GM20000 (cell line): ENCODE measurements at places on chromosomes 11 and 22.

- no peak for DNase-seq
Observed at GRCh38 chr11:46322759-46323158, 24.5 kb upstream of the DGKZ start.

DNA sequence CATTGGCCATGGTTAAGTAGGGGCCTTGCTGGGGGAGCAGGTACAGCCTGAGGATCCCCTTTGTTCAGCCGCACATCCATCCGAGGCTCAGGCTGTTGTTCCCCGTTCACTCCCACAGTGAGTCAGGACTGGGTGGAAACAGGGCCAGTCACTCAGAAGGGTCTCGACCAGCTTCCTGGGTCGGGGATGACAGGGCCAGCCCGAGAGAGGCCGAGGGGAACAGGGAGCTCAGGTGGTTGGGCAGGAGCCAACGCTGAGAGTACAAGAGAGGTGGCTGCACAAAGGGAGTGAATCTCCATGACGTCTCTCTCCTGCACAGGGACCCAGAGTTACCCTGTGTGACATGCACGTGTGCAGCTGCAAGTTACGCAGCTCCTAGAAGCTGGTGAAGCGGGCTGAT is 97.2 kb upstream of the SHANK2 start:
- no peak for DNase-seq

DNA sequence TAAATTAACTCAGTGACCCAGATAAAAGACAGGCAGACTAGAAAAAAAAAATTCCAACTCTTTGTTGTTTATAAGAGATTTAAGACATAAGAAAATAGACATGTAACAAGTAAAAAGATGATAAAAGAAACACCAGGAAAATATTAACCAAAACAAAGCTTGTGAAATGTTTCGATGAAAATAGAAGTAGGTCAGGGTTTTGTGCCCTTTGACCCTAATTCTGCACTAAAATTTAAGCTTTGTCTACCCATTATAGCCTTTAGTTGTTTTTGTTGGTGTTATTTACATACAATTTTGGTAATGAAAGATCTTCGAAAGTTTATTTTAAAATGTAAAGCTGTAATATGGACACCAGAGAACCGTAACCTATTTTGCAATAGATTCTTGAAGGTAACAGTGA is 75.7 kb downstream of the LRRC4C start:
- no peak for DNase-seq

GRCh38 chr11:128711890-128712289 is 18.0 kb downstream of the FLI1 start:
- no peak for DNase-seq

- no peak for DNase-seq
Observed at GRCh38 chr11:96228910-96229309, 114.1 kb downstream of the MAML2 start.

DNA sequence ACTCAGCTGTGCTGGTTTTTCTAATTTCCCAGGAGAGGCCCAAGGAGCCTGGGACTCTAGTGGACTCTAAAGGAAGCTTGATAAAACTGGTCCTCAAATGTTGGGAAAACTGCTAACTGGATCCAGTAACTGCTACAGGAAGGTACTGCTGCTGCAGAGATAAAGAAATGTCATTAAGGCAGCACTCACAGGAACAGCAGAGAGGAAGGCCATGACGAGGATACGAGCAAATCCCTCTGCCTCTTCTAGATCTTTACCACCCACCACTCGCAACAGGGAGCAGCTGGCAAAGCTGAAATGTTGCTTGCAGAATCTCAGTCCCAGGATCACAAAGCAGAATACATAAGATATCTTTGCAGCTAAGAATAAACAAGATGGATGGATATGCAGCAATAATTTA is 23.5 kb downstream of the TTC28 start:
- DNase-seq = no peak

- peak; percentile 61 for DNase-seq
Observed at GRCh38 chr11:125494974-125495725, 915 bp downstream of the FEZ1 start.

- no peak for DNase-seq
Observed at GRCh38 chr11:30186748-30187147, 44.1 kb upstream of the FSHB start.

- DNase-seq = no peak
Observed at GRCh38 chr22:24303007-24303406, 32.4 kb downstream of the SPECC1L start.

DNA sequence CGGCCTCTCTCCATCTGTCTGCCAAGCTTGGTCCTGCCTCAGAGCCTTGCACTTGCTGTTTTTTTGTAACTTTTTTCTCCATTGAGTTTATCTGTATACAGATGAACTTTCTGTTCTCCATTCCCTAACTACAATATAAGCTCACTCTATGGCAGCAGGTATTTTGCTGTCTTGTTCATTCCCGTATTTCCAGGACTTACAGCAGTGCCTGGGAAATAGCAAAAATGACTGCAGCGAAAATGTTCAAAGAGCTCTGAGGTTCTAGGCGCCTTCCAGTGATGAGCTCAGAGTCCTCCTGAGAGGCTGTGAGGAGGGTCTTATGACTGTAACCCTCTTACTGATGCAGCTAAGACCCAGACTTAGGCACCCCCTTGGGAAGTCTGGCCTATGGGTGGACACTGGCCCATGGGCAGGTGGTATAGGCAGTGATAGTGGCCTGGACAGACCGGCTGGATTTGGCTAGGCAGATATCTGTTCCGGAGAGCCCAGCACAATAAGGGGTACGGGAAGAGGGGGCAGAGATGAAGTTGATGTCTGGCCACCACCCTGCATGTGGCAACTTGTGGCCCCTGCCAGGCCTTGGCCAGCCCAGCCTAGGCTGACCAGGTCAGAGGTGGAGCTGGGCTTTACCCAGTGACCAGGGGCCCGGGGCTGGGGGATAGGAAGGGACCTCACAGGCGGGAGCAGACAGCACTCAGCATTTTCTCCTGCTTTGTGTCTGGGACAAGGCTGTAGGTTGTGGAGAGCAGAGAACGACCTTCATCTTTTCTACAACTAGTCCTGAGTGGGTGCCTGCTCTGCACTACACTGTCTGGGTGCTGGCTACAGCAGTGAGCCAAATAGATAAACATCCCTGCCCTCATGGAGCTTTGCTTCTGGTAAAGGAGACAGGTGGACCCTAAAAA is 4.6 kb downstream of the ATF4 start:
- no peak for DNase-seq

DNA sequence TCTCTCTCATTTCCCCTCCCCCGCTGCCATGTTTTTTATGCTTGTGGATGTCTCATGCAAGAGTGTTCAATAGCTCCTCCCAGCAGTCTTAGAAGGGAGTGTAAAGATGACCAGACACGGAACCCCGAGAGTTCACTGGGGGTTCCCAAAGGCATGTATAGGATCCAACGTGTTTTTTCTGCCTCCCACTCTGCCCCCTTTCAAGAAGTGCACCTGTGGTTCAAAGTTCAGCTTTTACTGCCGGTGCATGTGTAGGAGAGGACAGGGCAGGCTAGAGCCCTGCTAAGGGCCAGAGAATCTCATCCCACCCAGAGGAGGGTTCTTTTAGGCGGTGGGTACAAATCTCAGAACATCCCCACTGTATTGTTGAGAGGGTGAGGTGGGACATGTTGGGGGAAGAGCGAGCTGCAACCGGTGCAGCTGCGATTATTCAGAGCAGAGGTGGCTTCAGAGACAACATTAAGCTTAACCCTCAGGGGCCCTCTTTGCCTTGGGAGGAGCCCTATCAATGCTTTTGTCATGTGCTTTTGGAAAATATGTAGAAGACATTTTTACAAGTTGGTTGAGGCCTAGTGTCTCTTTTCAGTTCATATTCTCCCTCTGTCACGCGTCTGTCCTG is 14.5 kb downstream of the MIF start:
- DNase-seq = no peak

DNA sequence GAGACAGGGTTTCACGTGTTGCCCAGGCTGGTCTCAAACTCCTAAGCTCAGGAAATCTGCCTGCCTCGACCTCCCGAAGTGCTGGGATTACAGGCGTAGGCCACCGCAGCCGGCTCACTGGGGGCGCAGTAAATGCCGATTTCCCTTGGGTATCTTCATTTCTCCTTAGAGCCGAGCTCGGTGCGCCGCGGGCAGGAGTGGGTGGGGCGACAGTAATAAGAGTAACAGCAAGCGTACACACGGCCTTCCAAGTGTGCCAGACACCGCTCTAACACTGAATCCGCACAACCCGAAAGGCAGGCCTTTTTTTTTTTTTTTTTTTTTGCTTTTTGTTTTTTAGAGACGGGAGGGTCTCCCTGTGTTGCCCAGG is 500 bp upstream of the ADSL start:
- peak; percentile 49 for DNase-seq

GRCh38 chr22:42670921-42671709 is 21.9 kb upstream of the CYB5R3 start:
- no peak for DNase-seq

GRCh38 chr22:50691521-50691920 is 18.9 kb downstream of the SHANK3 start:
- no peak for DNase-seq

- no peak for DNase-seq
Observed at GRCh38 chr11:112225753-112226061, 521 bp upstream of the PTS start.

GRCh38 chr22:30027169-30027568 is 53.1 kb upstream of the HORMAD2 start:
- DNase-seq = no peak

- no peak for DNase-seq
Observed at GRCh38 chr11:79244241-79244772, 196.5 kb downstream of the TENM4 start.

DNA sequence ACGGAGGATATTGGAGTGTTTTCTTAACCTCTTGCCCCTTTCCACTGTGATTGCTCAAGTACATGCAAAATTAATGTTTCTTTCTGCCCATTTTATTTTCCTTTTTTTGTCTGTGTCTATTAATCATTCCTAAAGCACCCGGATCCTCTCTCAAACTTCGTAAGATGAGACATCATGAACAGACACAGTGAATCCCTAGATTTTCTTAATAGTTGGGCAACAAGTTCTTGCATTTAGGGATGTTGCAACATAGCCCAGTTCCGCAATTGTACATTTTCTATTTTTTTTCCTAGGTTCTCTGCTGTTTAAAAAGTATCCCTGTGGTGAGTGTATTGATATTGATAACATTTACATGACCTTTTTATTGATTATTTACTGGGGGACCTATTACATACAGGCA is 2.9 kb downstream of the FAM111A start:
- no peak for DNase-seq

DNA sequence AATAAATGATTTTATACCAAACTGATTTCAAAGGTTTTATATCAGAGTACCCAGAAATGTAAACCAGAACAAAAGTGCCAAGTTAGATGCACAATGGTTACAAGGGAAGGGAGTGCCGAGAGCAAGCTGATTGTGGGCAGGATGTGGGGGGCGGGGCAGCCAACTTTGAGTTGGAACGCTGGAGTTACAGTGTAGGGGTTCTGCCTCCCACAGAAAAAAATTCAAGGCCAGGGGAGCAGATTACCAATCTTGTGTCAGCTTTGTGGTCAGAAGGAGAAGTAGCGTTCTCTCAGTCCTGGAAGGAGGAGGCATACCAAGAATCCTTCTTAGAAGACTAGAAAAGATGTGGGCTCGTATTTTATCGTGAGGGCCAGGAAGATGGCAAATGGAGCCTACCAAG is 15.9 kb upstream of the POU2AF2 start:
- no peak for DNase-seq

- DNase-seq = no peak
Observed at GRCh38 chr22:42132457-42132856, 1.8 kb upstream of the CYP2D6 start.

GRCh38 chr11:84719935-84720577 is 907.1 kb downstream of the DLG2 start:
- DNase-seq = no peak

DNA sequence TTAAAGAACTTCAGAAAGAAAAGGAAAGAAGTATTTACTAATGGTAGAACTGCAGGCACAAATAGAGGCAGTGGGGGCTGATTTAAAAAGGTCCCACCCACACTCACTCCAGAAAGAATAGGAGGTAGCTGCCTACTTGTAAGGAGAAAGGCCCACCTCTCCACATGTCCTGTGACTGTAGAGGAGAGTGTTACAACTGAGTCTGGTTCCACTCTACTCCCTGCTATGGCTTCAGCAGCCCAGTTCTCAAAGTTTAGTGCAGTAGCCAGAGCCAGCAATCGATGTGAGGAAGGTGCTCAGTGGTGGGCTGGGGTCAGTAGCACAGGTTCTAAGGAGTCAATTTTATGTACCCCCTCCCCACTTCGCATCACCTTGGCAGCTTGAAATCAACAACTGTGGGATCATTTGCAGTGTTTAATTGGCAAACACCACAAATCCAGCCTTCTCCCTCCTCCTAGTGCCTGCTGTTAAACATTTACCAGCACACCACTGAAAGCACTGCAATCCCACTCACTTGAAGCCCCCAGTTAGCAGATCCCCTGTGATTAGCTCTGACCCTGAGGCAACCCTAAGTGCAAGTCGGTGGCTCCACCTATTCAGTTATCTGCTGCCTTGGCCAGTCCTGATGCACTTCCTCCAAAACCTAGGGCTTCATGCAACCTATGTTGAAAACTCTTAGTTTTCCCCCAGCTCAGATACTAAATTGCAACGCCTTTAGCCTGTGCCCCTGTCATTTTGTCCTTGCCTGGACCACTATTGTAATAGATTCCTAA is 146.6 kb downstream of the BBOX1 start:
- no peak for DNase-seq

DNA sequence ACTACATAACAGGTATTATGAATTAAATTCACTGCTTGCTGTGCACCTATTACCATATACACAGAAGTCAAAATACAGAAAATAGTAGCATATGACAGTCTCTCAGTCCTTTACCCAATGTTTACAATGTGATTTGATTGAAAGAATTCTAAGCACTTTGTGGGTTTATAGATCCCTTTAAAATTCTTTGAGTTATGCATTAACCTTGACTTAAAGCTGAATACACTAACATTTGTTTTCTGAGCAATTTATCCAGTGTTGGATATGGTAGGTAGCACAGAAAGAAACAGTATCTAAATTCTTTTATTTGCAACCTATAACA is 230.8 kb upstream of the DDI1 start:
- DNase-seq = no peak

DNA sequence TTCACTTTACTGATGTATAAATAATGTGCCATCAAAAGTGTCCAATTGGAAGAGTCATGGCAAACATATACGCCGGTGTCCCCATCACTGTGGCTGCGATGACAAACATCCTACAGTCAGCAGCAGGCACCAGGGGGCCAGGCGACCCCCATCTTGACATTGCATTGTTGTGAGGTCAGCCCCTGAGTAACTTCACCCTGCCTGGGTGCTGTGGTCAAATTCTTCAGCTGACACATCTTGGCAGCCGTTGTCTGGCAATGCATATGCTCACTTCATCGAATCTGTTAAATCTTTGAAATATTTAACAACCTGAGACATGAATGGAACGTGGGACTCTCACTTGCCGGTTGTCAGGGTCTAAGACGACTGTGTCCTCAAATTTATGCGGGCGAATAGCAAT is 430.9 kb downstream of the BRD1 start:
- no peak for DNase-seq
